ENCODE measurements at places on chromosomes 2 and 18.

DNA sequence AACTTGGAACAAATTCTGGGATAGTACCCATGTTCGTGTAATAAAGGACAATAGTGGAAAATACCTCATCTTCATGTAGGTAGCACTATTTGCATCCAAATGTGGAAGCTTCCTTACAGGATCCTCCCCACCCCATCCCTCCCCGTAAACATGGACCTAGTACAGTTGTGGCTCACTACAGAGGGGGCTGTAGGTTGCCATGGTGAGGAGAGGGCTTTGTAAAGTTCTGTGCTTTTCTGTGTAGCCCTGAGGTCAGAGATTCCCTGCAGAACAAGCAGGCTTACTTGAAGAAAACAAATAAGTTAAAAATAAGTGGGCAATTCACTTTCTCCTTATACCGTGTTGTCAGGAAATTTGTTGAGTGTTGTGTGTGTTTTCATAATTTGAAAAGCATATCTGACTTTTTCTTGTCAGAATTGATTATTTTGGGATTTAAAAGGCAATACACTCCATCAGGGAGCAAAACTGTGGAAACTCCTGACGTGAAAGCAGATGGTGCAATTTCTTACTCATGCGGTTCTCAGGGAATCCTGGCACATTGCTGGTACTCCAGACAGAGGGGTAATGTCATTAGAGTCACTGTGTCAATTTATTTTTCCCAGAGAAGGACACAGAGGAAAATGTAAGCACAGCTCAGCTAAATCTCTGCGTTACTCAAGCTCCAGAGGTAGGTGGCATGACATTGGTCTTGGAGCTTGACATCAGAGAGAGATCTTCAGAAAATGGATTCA lies 174.2 kb upstream of the LHCGR start:
- DNase-seq: no peak

DNA sequence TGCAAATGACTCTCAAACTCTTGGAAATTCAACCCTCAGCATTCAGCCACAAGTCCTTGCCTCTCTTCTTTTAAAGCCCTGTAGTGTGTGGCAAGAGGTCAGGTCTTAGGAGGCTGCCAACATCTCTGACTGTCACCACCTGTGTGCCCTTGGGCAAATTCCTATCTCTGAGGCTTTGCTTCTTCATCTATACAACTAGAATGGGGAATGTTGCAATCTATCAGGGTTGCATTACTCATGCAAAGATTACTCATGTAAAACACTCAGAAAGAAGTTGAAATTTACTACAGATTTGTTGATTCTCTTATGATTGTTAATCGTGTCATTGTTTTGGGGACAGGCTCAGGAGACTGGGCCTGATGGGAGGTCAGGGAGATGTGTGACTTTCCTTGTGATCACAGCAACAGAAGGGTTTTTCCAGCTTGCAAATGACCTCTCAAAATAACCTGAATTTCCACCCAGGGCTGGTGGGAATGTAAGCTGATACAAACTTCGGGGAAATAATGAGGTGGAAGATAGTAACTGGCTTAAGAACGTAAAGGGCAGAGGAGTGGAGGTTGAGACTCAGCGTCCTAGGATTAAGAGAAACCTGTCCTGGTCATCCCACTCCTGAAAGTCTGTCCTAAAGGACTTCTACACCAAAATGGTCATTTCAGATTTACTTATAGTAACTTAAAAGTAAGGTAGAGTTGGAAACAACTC lies 32.1 kb upstream of the SIGLEC15 start:
- DNase-seq: no peak

GRCh38 chr18:42901161-42901560 lies 214.3 kb downstream of the RIT2 start:
- no peak for DNase-seq

DNA sequence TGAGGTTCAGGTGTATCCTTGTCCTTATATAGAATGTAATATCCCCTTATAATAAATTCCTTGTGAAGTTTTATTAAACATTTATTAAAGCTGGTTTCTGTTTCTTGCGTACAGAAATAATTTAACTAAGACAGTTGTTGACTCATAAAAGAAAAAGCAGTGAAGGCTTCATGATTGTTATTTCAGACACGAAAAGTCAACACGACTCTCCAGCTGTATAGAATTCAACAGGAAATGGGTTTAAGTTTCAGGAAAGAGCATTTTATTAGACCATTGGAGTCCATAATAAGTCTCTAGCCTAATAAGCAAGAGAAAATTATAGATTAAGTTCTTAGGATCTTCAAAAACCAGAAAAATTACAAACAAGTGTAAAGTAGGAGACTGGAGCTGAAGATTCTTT lies 62.2 kb downstream of the KCNE4 start:
- DNase-seq: no peak

DNA sequence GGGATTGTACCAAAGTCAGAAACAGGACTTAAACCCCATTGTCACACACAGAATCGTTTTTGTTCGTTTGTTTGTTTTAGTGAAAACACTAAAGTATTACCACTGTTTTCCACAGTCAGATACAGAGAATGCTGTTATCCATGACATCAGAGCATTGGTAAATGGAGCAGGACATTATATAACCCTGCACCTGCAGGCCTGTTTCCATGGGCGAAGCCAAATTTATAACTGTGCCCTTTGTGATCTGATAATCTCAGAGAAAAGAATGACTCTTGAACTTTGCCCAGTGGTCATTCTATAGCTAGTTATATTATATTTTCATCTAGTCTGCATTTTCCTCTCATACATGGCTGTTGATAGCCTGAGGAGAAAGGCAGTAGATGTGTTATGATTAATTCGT lies 217.6 kb downstream of the TMEM182 start:
- no peak for DNase-seq

- DNase-seq: no peak
Measured at GRCh38 chr2:118250001-118250400, 161.7 kb downstream of the INSIG2 start.

GRCh38 chr2:43331422-43331821 lies 105.0 kb upstream of the ZFP36L2 start:
- no peak for DNase-seq

- no peak for DNase-seq
Measured at GRCh38 chr2:46643493-46643892, 164.1 kb downstream of the TMEM247 start.

DNA sequence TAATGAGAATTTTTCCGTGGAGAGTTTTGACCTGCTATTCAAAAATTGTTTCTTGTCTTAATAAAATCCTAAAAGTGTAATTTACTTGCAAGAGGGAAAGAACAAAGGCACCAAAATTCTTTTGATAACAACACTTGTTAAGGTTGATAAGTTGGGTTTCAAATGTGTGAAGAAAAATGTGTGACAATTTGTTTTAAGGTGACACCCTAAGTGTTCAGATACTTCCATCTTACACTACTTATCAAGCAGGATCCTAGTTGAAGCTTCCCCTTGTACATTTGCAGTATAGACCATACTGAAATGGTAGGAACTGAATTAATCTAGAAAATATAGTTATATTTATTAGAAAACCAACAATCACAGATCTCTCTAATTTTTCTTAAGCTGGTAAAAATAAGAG lies 204.6 kb downstream of the ARHGAP15 start:
- no peak for DNase-seq

DNA sequence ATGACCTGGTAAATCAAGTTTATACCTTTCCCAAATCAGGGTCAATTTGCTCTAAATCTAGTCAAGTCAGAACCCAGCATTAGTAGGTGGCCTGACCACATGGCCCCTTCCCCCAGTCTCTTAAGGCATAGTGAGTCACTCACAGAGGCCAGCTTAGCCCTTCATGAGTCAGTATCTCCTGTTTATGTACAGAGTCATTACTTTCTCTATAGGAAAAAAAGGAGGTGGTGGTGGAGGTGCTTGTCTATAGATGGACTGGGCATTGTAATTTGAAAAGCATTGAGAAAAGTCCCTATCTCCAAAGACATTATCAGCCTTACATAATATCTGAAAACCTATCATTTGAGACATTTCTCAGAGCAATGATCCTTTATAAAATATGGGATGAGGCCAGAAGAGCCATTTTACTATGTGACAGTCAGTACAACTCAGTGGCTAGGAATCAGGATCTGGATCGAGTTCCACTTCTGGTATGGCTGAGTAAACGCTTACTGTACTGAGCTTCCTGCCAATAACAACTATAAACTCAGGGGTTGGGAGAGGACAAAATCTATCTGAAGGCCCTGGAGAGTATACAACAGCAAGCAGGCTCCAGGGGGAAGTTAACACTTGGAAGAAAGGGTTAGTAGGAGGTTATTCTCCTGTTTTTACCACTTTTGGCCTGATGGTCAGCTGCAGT lies 22.5 kb upstream of the SIGLEC15 start:
- no peak for DNase-seq

DNA sequence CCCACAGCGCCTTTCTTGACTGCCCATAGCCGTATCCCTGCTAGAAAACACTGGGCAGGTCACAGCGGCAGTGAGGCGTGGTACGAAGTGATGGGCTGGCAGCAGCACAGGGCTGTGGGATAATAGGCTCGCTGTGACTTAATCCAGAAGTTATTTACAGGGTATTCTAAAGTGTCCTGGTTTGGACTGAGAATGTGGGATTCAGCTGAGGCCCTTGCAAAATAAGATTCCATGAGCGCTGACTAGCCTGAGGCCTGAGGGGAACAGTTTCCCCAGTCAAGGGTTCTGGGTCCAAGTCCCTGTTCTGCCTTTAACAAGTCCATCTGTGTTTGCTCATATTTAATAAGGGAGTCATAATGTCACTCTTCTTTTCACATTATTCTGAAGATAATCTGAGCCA lies 34.6 kb downstream of the SETBP1 start:
- no peak for DNase-seq

GRCh38 chr2:4604767-4605166 lies 901.4 kb downstream of the DCDC2C start:
- DNase-seq: no peak

GRCh38 chr2:169891593-169892298 lies 64.5 kb downstream of the UBR3 start:
- no peak for DNase-seq

DNA sequence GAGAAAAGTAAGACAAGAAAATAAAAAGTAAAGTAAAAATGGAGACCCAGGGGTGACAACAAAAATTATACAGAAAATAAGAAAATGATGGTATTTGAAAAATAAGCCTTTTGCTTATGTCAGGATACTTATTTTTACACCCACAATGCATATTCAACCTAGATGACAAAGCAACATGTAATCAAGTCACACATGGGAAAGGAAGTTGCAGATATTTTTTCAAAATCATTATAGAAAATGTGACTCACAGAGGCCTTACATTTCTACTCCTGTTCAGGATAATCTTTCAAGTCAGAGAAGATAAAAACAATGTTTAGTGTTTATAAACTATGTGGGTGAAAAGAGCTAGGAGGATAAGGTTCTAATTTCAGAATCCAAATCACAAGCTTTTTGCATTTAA lies 275.3 kb upstream of the UBE2E3 start:
- DNase-seq: no peak

- no peak for DNase-seq
Measured at GRCh38 chr2:99881901-99882591, 260.3 kb downstream of the AFF3 start.

GRCh38 chr2:144146876-144147275 lies 373.0 kb downstream of the ZEB2 start:
- no peak for DNase-seq

GRCh38 chr2:26627350-26628105 lies 13.6 kb downstream of the CIB4 start:
- no peak for DNase-seq

DNA sequence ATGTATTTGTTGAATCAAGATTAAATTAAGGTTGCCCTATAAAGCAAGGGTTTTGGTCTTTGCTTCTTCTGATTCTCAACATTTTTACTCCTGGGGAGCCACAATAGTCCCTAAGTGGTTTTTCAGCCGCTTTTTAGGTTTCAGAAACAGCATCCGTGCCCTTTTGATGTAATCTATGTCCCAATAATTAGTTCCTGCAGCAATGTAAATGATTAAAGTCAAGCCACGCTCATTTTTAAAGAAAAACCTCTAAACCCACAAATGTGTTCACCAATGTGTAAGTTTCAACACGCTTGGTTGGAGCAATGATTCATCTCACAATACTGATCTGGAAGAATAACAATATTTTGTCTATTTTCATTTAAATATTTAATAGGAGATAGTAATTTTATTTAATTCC lies 5.6 kb downstream of the ARL4C start:
- DNase-seq: no peak

GRCh38 chr18:475202-476031 lies 25.1 kb downstream of the COLEC12 start:
- DNase-seq: no peak

GRCh38 chr2:169069341-169069740 lies at the start of gene DHRS9:
Gene DHRS9 (plus strand): TSS chr2:169069563. CDS start chr2:169081582, 12,019 bp downstream.
- no peak for DNase-seq

GRCh38 chr18:56248610-56249235 lies 389.7 kb downstream of the TXNL1 start:
- DNase-seq: no peak

DNA sequence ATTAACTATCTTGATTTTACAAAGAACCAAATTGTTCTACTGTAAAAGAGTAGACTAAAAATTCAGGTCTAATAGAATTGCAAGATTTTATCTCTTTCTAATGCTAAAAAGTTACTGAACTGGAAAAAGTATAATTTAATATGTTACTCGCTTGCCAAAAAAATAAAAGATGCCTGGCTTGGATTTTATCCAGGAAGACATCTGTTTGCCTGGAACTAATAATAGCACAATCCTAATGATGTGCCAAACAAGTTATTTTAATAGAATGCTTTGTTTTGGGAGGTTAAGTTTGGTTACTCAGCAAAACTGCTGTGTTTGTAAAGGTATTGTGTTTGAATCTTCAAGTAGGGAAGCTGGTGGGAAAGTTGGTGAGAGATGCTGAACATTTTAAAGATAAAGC lies 19.4 kb upstream of the ZSWIM2 start:
- no peak for DNase-seq

GRCh38 chr18:22999212-22999611 lies 66.1 kb downstream of the RBBP8 start:
- DNase-seq: no peak

DNA sequence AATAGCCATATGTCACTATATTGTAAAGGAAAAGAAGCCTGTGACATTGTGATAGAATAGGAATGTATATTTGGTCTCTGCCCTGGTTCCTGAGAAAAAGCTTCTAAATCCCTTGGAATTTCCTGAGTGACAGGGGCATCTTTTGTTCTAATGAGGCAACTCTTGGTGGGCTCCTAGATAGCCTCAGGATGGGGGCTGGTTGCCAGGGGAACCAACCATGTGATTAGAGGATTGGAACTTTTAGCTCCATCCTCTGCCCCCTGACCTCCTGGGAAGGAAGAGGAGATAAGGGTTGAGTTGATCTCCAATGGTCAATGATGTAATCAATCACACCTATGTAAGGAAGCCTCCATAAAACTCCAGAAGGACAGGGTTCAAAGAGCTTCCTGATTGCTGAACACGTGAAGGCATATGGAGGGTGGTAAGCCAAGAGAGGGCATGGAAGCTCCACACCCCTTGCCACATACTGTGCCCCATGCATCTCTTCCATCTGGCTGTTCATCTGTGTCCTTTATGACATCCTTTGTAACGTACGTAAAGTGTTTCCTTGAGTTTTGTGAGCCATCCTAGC lies 2.9 kb upstream of the ME2 start:
- DNase-seq: no peak

DNA sequence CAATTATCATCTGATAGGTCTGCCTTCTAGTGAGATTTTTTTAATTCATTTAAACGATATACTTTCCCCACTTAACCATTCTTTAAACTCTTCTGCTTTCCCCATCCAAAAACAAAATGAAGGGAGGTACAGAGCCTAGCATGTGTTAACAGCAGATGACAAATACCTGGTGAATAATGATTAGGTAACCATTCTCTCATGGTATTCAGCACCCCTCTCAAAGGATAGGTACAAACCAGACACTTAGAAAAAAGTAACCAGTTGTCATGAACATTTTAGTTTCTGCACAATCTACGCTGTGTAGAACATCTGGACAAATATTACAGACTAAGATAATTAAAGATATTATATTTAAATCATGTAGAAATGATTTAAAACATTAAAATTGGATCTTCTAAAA lies 56.3 kb downstream of the DNAH7 start:
- DNase-seq: no peak
